ENCODE measurements at places on chromosomes 7 and 10.
A peak's percentile ranks its signal among the peaks of the same experiment; 100 is the strongest.

- no peak for DNase-seq
These were observed 12.7 kb downstream of the LDB3 start for GRCh38 chr10:86681047-86681446.

DNA sequence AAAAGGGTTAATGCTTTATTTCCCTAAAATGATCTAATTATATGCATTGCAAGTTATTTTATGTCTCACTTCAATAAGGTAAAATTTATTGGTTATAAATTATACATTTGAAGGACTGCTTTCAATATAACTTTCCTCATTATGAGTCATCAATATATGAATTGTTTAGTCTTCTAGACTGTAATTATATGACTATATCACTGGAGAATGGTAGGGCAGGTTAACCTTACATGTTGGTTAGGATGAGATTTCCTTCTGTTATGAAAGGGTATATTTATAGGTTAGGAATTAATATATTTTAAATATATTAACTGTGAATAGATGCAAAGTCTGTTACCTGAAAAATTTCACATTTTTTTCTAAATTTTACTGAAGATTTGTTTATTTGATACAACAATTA, 406.4 kb upstream of the ETV1 start:
- no peak for DNase-seq

GRCh38 chr7:147639037-147639436, 951.5 kb upstream of the C7orf33 start:
- DNase-seq: no peak

- DNase-seq: peak; percentile 81
These were observed 6.6 kb downstream of the C10orf90 start for GRCh38 chr10:126663880-126664279.

GRCh38 chr10:104334965-104335650, 3.2 kb downstream of the ITPRIP start:
- no peak for DNase-seq

DNA sequence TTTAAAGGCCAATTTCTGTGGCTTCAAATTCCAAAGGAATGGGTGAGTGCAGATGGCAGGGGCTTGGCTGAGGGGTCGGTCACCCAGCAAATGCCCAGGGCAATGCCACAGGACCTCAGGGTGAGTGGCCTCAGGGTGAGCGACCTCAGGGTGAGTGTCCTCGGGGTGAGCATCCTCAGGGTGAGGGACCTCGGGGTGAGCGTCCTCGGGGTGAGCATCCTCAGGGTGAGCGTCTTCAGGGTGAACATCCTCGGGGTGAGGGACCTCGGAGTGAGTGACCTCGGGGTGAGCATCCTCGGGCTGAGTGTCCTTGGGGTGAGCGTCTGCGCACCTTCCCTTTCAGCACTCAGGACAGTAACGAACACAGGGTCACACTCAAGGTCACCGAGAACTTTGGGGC, 59.2 kb downstream of the ADARB2 start:
- DNase-seq: no peak

DNA sequence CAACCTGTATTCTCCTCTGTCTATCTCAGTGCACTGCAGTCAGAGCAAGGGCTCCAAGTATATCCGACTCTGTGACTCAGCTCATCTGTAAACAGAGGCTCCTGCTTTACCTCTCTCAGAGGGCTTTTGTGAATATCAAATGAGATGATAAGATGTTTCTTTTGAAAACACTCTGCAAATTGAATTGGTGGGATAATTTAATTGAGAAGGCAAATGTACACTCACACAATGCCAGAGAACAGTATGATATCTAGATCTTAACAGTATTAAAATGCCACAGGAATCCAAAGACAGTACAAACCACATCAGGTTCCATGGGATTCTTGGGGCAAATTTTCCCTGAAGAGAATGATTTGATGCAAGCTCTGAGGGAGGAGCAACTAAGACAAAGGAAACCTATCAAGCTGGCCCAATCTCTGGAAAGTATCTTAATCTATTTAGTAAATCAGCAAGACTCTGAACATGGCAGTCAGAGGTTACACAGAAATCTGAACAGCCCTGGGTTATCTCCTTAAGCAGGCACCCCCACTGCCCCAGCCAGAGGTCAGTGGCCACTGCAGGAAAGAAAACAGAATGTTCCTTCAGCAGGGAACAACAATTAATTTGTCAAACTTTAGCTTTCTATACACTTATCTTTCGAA, 45.9 kb downstream of the DOCK4 start:
- peak; percentile 51 for DNase-seq

DNA sequence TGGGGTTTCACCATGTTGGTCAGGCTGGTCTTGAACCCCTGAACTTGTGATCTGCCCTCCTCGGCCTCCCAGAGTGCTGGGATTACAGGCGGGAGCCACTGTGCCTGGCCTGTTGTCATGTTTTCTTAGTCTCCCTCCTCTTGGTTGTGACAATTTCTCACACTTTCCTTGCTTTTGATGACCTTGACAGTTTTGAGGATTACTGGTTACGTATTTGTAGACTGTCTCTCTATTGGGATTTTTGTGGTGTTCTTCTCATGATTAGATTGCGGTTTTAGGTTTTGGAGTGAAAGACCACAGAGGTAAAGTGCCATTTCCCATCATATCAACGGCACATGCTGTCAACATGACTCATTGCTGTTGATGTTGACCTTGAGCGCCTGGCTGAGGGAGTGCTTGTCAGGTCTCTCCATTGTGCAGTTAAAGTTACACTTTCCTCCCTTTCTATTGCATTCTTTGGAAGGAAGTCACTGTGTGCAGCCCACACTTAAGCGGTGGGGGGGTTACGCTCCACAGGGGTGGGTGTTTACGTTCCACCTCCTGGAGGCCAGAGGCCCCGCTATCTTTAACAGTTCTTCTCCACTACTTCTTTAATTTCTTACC, 10.8 kb downstream of the NEURL1 start:
- peak; percentile 95 for DNase-seq

- no peak for DNase-seq
These were observed 5.7 kb downstream of the FAM221A start for GRCh38 chr7:23685731-23686130.

DNA sequence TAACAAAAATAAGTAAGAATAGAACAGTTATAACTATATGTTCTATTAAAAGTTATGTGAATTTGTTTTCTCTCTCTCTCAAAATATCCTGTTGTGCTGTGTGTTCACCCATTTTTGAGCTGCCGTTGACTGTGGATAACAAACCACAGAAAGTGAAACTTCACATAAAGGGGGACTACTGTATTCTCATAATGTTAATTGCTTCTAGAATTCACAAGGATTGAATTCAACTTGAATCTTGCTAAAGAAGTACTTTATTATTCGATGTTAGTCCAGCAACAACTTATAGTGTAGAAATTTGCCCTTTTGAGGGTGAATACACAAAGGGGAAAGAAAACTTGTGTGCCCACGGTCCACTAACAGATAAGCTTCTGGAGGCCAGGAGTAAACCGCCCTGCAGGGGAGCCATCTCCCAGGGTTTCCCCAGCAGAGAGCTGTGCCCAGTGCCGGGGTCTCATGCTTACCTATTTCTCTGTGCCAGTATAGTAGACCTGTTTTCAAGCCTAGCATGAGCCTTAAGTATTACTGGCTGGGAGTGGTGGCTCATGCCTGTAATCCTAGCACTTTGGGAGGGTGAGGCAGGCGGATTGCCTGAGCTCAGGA, 87.1 kb downstream of the KAT6B start:
- DNase-seq: no peak

DNA sequence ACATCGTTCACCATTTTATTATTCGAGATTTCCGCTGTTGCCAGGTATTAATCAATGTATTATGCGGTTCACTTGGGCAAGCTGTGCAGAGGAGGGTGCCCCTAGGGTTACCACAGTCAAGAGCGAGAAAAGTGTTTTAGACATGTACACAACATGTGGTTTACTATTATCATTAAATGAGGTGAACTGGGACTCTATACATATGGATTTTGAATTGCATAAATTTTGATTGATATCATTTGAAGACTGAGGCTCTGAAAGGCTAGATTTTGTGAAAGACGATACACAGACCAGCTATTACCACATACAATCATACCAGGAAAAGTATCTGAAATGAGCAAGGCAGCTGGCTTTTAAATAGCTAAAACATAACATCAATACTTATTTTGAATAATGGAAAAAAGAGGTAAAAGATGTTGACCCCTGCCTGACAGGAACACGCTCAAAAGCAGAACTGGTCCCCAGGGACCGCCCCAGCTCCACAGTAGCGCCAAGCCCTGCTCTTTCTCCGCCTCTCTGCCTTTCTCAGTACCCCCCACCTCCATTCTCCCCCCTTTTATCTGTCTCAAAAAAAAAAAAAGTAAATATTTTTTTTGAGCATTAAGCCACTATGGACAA, 413.4 kb upstream of the MKI67 start:
- DNase-seq: no peak

GRCh38 chr7:151177310-151177709, 9.7 kb downstream of the ASB10 start:
- no peak for DNase-seq

DNA sequence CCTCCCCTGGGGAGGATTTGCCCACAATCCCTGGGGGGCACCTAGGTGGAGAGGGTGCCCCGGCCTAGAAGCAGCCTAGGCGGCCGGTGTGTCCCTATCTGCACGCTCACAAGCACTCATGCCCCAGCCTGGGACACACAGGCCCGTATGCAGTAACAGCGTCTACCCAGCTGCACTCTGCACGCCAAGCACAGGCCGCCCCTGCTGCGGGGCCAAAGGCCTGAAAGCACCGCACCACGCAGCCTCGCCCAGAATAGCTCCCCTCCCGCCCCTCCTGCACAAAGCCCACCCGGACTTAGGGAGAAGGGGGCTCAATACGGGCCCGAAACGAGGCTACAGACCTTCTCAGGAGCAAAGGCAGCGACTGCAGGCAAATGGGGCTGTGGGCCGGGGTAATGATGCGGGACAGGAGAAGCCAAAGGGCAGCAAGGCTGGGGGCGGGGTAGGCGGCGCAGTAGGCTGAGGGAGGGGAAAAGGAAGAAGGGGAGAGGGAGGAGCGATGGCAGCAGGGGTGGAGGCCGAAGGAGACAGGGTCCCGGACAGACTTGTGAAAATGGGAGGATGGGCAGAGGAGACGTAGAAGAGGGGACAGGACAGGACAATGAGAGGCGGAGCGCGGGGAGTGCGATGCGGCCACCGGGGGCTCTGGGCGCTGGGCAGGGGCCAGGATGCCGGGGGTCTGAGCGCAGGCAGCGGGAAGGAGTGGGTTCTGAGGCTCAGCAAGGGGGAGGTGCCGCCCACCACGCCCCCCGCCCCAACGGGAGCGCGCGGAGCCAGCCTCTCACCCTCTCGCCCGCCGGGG, 544 bp downstream of the GPRIN2 start:
- DNase-seq: no peak

DNA sequence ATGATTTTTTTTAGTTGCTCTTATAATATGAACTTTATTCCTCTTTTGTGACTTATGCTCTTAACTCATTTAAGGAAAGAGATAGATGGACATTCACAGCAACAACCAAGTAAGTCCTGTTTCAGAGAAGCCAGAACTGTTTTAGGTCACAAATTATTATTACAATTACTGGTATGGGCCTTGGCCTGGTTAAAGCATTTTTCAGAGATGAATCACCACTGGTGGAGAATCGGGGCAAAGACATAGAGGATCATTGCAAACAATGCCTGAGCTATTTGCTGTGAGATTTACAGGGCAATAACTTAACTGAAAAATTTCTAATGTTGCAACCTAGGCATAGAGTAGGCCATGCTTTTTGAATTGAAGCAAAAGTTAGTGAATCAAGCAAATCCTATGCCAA, 138.0 kb upstream of the YAE1 start:
- peak; percentile 73 for DNase-seq

GRCh38 chr7:27693794-27694193, 31.1 kb upstream of the HIBADH start:
- no peak for DNase-seq

DNA sequence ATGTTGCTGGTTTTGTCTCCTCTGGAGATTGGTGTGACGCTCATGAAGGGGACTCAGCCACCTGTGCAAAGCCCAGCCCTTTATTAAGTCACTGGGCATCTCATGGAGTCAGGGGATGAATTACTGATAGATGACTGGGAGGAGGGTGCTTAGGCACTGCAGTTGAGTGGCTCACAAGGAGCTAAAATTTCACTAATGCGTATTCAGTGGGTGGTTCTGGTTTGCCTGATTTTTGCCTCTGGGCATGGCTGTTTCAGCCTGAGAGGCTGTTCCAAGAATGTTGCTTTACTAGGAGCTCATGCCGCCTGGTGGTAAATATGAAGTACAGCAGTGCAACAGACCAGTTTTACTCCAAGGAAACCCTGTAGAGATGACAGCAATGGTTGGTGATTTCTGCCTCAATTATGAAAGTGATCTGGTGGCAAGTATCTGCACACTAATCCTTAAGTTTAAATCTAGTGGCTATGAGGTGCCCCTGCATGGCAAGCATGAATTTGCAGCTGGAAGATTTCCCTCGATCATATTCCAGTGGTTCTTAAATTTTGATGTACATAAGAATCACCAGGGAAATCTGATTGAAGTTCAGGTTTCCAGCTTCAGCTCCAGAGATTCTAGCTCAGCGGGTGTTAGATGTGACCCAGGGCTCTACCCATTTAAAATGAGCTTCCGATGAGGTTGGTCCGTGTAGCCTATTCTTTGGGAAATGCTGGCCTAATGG, 19.9 kb downstream of the ACTA2 start:
- peak; percentile 76 for DNase-seq

DNA sequence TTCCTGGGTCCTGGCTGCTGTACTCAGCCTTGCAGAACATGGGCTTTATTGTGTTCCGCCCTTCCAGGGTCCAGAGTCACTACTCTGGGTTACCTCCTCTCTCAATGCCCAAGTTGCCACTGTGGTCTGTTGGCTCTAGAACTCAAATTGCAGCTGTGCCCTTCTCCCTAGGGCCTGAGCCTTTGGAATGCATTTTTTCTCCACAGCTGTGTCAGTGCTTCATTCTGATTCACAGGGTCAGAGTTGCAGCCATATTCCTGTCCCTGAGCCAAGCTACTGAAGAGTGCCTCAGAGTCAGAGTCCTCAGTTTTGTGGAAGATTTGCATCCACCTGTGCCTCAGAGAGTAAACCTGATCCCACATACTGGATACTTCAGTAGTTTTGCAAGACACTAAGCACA, 167.5 kb downstream of the ITGB1 start:
- DNase-seq: peak; percentile 22

GRCh38 chr7:93715234-93715633, 140.7 kb upstream of the CALCR start:
- peak; percentile 53 for DNase-seq

DNA sequence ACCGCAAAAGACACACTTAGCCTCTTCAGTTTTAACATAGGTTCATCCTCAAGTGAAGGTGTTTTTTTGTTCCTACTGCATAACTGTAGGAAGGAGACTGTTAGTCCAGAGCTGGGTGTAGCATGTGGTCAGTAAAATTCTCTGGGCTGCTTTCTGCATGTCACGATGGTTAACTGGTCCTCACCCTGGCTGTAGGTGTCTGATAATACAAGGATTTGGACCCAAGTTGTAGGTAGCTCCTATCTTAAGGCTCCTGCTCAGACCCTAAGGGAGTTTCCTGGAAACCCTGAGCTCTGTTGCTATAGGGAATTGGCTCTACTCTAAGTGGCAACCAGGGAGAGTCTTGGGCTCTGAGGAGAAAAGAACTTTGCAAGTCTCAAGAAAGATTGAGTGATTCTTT, 112.9 kb downstream of the SAMD9 start:
- no peak for DNase-seq

- DNase-seq: no peak
These were observed 2.4 kb downstream of the UROS start for GRCh38 chr10:125820701-125821100.

GRCh38 chr7:100038326-100038725, 11.2 kb upstream of the ZSCAN21 start:
- DNase-seq: no peak

GRCh38 chr7:90495241-90495640, 25.8 kb downstream of the PTTG1IP2 start:
- no peak for DNase-seq

GRCh38 chr7:158375034-158375433, 212.6 kb downstream of the PTPRN2 start:
- DNase-seq: no peak

- DNase-seq: no peak
These were observed 154.6 kb upstream of the TARP start for GRCh38 chr7:38428041-38428440.
